ENCODE measurements at places on chromosomes 5 and 9.

- DNase-seq = no peak
These were observed 22.1 kb downstream of the URM1 start for GRCh38 chr9:128393145-128393775.

DNA sequence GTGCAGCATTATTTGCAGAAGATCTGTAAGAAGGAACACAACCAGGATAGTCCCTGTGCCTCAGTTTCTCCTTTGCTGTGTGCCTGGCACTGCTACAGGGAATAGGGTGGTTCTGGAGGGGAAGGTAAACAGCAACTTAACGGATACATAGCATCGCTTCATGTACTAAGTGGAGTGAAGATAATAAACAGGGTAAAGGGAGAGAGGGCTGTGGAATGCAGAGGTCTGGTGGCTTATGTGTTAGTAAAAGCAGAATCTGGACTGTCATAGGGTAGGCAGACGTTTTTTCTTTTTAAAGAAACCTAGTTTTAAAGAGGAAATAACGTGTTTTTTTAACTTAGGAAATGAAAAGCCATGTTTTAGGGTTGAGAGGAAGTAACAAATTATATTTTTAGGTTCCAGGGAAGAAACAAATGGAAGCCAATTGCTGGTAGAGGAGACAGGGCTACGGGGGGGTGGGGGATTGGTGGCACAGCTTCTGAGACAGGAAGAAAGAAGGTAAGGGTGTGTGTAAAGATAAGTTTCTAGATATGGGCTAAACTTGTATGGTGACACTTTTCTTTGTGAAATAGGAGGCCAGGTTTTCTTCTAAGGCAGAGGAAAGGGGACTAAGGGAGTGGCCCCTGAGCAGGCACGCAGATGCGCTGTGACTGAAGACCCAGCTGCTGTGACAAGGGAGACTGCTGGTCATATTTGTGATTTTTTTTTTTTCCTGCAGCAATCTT lies 1.3 kb downstream of the GNG10 start:
- no peak for DNase-seq

GRCh38 chr5:174793684-174794328 lies 69.4 kb downstream of the MSX2 start:
- peak; percentile 38 for DNase-seq

- DNase-seq = peak; percentile 53
These were observed at the start of gene CNTLN for GRCh38 chr9:17134396-17135294. CNTLN (plus strand) TSS chr9:17135040; CDS start chr9:17135066, 26 bp downstream.

GRCh38 chr9:27428551-27428950 lies 95.5 kb upstream of the IFNK start:
- no peak for DNase-seq

DNA sequence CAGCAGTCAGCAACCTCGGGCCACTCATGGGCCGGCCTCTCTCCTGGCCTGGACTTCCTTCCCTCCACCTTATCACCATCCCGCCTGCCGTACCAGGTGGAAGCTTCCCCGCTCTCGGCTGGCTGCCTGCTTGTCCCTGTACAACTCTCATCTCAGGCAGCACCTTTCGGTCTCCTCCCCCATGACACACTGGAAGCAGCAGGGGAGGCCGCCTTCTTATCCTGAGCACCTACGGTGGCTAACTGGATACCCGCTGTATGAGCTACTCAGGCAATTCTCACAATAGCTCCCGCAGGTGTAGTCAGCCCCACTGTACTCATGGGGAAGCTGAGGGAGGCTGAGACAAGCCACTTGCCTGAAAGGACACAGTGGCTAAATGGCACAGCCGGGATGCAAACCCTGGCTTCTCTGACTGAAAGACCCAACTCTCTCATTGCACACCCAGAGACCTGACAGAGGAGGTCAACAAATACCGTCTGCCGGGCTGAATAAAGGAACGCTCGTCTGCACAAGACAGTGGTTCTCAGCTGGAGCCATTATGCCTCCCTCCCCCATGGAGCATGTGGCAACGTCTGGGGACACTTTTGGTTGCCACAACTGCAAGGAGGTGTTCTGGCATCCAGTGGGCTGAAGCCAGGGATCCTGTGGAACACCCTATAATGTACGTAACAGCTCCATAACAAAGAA lies 9.6 kb downstream of the STK10 start:
- no peak for DNase-seq

DNA sequence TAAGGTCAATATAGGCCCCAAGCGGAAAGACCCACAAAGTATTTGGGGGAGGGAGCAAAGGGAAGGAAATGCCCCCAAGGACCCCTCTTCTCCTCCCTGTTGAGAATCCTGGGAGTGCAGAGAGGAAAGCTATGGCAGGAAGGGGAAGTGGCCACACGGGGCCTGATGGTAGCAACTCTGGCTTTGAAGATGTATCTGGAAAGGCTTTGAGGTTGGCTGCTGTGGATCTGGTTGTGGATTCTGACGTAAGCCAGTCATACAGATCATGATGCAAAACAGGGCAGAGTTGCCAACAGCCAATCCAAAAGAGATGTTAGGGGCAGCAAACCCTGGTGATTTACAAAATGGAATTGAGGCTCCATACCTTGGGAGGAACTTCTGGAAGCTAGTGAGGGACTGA lies 108.8 kb downstream of the PRKACG start:
- no peak for DNase-seq

DNA sequence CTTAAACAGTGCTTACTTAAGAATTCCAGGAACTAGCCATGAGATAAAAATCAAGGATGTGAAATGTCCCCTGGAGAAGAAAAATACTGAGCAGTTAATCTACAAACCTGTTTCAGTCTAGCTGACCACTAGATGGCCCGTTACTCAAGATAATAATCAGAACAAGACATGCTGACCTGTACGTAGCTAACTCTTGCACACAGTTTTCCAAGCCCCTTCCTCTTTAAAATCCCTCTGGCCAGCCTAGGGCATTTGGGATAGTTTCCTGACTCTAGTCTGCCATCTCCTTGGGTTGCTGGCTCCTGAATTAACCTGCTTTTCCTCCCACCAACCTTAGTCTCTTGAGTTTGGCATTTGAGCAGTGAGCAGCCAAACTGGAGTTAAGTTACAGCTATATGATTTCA lies 59.2 kb upstream of the TRAF1 start:
- DNase-seq = peak; percentile 6

- no peak for DNase-seq
These were observed 86.9 kb downstream of the UGCG start for GRCh38 chr9:111983484-111983908.

GRCh38 chr9:85009251-85009650 lies 339.7 kb downstream of the NTRK2 start:
- no peak for DNase-seq

GRCh38 chr9:87197349-87198130 lies 250.2 kb upstream of the GAS1 start:
- no peak for DNase-seq

DNA sequence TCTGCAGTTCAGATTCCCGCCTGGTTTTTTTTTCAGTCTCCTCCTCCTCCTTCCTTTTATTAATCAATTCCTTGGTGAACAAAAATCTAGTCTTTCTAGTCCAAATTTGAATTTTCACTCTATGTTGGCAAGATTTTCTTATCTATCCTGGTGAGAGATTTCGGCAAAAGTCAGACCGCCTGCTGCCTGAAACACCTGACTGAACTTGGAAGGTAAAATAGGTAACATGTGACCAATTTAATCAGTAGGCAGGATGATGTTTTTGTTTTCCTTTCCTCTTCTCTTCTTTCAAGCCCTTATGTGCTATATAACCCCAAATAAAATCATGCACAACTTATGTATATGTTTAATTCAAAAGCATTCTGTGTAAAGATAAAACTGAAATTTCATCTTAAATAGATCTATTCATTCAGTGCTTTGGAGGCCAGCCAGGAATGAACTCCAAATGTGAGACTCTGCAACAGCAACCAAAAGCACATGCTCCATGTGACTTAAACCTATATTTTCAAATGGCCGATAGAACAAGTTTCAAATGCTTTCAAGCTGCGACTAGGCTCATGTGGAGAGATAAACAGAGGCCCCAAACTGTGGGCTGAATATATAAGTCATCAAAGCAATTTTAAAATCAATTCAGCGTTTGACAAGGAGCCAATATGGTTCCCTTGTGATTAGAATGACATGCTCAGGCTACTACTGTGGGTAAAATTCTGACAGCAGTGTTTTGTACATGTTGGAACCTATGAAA lies 100.4 kb upstream of the SEMA6A start:
- no peak for DNase-seq

DNA sequence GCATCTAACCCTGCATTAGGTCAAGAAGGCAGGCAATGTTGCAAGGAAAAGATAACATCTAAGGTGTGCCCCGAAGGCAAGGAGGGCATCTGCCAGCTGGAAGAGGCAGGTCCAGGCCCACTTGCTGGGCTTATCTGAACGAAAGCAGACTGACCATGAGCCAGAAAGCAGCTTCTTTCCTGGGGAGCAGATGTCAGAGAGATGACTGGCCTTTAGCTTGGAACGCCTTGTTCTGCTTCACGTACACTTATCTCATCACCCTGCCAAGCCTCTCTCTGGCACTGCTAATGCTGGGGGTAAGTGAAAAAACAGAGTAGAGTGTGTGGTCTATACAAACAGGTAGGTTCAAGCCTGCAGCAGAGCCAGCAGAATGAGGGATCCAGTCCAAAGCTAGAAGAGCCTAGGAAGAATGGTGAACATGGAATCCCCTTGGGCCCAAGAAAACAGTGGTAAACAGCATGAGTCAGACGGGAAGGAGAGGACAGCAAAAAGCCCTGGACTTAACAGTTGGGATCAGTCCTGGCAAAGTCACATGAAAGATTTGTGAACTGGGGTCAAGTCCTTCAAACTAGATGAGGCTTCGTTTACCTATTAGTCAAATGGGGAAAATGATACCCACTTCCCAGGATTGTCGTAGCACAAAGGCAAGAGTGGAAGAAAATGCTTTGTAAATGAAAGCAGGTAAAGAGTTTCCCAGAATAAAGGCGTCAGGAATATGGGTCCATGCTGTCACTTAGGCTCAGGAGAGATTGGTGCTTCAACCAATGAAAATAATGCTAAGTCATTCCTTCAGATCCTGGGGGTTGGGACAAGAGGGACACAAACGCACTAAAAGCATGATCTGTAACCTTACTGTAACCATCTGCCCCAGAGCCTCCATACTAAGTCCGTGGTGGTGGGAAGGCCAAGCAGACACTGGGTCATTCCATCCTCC lies 200.9 kb downstream of the SLIT3 start:
- DNase-seq = no peak

- DNase-seq = no peak
These were observed 24.3 kb downstream of the GLT6D1 start for GRCh38 chr9:135614821-135615665.

- no peak for DNase-seq
These were observed 412.8 kb upstream of the PTGER4 start for GRCh38 chr5:40266952-40267351.

DNA sequence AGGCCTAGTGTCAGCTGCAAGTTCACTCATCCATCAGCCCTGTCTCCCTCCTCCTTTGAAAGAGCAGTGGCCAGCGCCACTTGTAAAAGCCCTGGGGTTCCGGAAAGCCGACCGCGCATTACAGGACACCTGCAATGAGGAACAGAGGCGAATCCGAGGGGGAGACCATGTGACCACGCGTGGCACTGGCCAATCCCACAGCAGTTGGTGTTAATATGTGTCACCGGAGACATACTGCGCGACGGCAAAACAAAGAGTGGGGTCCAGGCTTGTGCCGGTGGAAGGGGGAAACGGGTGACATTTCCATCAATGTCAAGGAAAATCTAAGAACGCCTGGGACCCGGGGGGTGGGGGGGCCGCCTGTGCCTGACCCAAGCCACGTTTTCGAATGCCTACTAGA lies 480.8 kb downstream of the SPATA31A7 start:
- no peak for DNase-seq

DNA sequence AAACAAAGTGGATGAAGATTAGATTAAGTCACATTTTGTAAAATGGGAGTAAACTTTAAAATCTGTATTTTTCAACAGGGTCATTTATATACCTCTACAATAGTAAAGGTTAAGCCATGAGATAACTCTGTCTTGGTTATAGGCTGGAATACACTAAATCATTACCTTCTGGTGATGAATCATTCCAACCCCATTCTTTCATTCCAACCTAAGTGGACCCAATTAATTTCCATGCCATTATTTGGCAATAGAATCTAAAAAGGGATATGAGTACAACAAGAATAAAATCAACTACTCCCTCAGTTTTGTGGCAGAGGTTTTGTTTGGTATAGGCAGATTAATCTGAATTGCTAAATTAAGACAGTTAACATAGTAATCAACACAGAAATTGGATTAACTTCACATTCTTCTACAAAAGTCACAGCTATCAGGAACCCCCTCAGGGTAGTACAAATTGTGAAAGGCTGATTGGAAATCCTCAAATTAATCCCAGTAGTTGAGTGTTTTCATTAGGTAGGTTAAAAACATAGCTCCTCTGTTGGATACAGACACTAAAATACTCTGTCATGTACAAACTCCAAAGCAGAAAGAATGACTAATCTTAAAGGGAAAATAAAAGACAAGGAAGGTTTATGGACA lies 54.2 kb downstream of the ELAVL2 start:
- no peak for DNase-seq

GRCh38 chr5:167833456-167833855 lies 458.0 kb upstream of the WWC1 start:
- DNase-seq = no peak

- DNase-seq = no peak
These were observed 15.8 kb downstream of the CNTFR start for GRCh38 chr9:34573599-34574325.

DNA sequence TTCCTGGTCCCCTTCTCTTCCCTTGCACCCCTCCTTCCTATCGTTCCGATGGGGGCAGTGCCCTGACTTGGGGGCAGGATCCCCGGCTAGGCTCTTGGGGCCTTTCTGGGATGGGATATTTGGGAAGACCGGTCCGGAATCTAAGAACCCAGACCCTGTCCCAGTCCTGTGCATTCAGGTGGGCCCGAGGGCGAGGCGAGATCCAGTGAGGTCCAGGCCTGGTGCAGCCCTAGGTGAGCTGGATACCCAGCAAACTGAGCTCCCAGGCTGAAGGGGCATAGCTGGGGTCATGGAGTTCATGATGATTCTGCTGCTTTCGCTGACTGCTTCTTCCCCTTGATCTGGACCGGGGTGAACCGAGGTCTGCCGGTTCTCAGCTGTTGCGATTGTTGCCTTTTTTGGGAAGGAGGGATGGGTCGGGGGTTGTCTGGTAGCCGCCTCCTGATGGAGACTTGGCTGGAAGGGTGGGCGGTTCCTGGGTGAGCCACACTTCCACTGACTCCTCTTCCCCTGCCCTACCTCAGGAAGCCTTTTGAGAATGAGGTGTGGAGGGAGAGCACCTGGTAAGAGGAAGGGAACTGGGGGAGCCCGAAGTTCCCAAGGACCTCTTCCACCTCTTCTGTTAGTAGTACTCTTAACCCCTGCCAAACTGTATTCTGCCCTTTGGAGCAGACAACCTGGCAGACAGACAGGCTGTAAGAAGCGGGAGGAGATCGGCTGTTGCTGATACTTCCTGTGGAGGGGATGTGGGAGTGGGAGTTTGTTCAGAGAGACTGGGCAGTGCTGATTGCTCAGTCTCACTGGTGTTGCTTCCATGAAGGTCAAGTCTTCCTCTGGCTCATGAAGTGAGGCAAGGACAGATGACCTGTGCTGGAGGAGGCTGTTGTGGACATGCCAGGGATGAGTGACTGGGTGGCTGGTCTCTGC lies 1.0 kb downstream of the LRRC8A start:
- DNase-seq = no peak

DNA sequence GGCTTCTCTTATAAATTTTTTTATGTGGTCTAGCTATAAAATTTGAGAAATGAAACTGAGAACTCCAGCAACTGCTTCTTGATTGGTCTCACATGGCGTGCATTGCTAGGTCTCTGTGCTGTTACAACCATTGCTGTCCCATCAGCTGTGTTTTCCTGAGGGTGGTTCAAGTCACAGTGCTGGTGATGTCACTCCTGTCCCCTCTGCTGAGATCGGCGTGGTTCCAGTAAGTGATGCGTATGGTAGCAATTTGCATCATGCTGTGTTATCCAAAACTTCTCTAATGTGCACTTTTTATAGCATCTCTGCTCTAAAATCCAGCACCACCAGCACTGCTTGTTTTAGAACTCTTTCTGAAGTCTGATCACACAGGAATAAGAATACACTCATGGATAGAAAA lies 112.6 kb upstream of the ZNF608 start:
- DNase-seq = no peak

Data from NCI-H510A (cell line).